ENCODE measurements at places on chromosomes 3 and 15. TPM values are rescaled to one million over a fixed set of nuclear protein-coding genes. Genes with fewer than 3 reads are reported as not detected.

DNA sequence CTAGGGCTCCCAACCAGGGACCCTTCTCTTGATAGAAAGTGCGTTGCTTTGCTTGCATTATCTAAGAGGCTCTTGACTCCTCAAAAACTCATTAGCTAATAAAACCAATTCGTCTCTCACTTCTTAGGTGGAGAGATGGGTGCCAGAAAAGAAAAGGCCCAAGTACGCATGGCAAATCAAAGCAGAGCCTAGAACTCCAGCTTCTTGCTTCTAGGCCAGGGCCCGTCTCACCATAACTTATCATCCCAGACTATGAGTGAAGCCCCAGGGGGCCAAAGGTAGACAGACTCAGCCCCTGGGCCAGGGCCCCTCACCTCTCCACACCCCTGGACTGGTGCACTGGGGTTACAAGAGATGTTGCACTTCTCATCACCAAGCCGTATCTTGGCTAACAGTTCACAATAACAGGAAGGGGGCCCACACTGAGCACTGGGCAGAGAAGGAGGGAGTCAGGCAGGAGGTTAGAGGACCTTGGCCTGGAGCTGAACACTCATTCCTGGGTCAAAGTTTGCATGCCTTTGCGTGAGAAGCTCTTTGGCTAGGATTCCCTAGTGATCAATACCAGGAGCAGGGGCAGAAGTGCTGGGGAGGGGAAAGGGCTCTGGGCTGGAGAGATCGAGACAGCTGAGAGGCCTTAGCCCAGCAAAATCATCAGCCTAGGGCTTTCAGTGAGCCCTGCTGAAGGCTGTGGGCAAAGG, 5.4 kb upstream of the CYP1A1 start:
- no peak for DNase-seq

- DNase-seq = no peak
Measured at GRCh38 chr3:87260270-87260669, 16.1 kb downstream of the POU1F1 start.

Gene CACNA2D3
- total RNA-seq = 0.14 TPM

- DNase-seq = no peak
Measured at GRCh38 chr15:39598958-39599845, 18.3 kb downstream of the THBS1 start.

DNA sequence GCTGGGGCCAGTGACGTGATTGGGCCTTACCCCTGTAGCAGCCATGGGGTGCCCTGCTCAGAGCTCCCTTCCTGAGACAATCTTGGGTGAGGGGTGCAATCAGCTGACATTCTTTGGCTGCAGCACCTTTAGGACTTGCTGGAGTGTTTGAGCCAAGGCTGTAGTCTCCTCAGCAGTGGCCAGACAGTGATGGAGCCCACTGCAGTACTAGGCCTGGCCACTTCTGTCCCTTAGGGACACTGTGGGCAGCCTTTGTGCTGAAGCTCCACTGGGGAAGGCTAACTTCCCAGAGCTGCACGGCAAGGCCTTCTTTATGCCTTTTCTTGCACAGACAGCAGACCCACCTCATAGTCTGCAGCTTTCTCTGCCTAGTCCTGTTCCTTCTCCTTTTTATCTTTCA, 284.9 kb upstream of the IGF1R start:
- no peak for DNase-seq

DNA sequence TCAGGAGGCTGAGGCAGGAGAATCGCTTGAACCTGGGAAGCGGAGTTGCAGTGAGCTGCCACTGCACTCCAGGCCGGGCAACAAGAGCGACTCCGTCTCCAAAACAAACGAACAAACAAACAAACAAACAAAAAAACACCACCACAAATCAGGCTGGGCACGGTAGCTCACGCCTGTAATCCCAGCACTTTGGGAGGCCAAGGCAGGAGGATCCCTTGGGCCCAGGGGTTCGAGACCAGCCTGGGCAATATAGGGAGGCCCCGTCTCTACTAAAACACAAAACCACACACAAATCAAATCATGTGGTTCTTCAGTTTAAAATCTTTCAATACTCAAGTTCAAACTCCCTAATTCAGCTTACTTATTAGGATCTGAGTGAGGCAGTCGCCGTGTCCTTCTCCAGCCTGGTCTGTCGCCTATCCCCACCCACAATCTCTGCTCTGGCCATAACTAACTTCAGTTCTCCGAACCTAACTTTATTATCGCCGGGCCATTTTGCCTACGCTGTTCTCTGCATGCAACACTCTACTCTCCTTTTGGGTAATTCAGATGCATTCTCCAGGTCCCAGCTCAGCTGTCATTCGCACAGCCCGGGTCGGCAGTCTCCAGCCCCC, 660 bp upstream of the RTF1 start:
- no peak for DNase-seq

Gene ADAMTSL3
- 0.58 TPM for total RNA-seq

- DNase-seq = no peak
Measured at GRCh38 chr3:187741403-187742350, 3.6 kb downstream of the BCL6 start.

DNA sequence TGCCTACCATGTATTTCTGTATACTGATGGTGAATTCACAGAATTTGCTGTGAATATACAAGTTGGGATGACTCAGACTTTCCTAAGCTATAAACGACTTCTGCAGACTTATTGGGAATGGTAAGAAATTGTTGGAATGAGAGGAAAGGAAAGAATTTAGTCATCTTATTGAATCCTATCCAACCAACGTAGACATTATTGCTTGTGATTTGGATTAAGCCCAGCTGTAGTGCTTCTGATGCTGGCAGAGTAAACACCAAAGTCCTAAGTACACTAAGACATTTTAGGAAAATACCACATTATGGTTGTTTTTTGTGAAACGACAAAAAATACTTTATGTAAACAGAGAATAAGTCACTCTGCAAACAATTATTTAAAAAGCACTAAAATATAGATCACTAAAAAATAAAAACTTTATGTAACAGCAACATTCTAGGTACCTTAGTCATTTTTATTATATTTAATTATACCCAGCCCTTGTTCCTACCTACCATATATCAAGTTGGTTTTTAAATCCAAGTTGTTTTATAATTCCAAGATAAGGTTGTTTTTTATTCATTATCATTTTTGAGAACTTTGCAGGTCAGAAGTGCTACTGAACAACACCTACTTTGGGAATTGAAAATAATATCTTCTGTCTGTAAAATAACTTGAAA, 99.2 kb upstream of the MLF1 start:
- DNase-seq = no peak
